ENCODE measurements at places on chromosomes 6 and 20.

DNA sequence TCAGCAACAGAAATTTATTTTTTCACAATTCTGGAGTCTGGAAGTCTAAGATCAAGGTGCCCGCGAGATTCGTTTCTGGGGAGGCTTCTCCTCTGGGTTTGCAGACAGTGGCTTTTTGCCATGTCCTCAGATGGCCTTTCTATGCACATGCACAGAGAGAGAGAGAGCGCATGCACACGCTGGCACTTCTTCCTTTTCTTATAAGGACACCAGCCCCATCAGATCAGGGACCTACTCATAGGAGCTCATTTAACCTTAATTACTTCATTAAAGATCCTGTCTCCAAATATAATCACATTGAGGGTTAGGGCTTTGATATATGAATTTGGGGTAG is 260.7 kb upstream of the PLCB4 start:
- no peak for DNase-seq

DNA sequence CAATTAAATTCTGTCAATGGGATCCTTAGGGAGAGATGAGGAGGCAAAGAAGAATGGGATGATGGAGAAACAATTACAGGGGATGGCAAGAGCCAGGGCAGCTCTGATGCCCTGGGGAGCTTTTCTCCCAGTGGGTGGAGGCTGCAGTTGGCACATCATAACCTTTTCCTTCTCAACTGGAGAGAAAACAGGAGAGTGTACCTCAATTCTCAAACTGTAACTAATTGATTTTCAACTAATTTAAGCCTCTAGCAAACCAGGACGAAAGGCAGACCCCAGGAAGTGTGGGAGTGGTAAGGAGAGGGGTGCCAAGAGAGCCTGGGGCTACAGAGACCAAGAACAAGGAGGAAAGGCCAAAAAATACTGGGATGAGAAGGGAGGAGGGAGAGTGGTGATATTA is 5.7 kb downstream of the BMP5 start:
- DNase-seq: no peak

GRCh38 chr20:62316331-62317166 is 13.8 kb downstream of the ADRM1 start:
- no peak for DNase-seq

DNA sequence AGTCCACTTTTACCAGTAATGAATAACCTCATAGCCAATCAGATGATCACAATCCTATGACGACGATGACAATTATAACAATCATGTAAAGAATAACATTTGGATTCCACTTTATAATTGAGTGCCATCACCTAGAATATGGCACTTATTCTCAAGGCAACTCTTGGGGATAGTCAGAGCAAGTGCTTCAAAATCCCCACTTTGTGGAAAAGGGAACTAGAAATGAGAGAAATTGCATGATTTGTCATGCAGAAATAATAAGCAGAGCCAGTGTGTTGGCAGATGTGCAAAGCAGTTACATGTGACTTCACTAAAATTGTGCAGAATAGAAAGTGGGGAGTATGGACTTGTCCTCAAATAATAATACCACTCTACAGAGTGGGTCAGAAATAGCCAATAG is 41.3 kb downstream of the FRK start:
- DNase-seq: no peak

GRCh38 chr6:117444600-117444999 is 18.9 kb upstream of the ROS1 start:
- DNase-seq: no peak

Measured in activated CD8-positive, alpha-beta memory T cell treated with anti-CD3 and anti-CD28 coated beads for 4 hours (primary cell).